ENCODE measurements at places on chromosomes 2 and 18.
A peak's percentile ranks its signal among the peaks of the same experiment; 100 is the strongest.

- no peak for DNase-seq
Measured at GRCh38 chr18:3541549-3542386, 91.8 kb downstream of the TGIF1 start.

GRCh38 chr18:10410472-10411308, 43.7 kb upstream of the APCDD1 start:
- no peak for DNase-seq

DNA sequence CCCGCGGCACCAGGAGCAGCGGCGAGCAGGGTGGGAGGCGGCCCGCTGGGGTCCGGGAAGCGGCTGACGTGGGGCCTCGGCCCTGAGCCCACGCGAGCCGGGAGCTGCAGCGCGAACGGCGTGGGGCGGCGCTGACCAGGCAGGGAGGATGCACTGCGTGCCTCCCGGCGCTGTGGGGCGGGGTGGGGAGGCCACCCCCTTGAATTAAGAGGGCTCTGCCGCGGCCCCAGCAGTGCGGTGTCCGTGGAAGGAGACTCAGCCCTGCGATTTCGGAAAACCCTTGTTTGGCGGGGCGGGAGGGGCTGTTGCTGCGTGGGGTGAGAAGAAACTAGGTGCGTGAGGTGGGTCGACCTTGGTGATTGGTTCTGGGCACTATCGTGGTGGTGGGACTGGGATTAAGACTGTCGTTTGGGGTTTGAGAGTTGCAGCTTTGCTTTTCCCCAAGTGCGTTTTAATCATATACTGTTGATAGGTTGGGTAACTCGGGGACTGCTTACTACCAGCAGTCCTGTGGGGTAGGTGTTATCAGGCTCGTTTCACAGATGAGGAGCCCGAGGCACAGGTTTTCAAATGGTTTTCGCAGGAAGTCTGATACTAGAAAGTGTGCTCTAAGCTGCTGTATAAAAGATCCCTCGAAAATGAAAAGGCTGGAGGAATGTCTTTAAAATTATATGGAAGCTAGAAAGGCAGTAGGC, 722 bp downstream of the ACSL3 start:
- DNase-seq, result no peak

DNA sequence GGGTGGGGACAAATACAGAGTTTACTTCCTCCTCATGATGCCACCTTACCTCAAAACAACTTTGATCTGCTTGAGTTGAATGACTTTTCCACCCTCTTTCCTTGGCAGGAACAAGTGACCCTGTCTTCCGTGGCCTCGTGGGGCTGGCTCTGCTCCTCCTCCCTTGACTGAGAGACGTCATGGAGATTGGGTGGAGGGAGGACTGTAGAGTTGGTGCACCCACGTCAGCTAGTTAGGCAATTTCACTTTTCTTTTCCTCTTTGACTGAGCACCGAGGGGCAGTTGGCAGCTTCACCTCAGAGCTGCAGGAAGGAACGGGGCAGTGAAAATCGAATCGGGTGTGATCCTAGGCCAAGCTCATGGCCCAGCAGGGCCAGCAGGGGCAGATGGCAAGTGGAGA, at the start of gene SP140:
TSS of gene SP140 (plus strand) at position 251 of the 400 bp plus-strand sequence. CDS start at position 360, 109 bp downstream.
- peak; percentile 61 for DNase-seq
